ENCODE measurements at places on chromosomes 7 and 10. TPM values are rescaled to one million over a fixed set of nuclear protein-coding genes. Genes with fewer than 3 reads are reported as not detected.
A peak's percentile ranks its signal among the peaks of the same experiment; 100 is the strongest.

OPN1SW gene
- total RNA-seq: not detected

KIAA1217 gene
- 17.2 TPM for total RNA-seq

SPAG6 gene
- total RNA-seq: 0.29 TPM

SCRN1 gene
- total RNA-seq: 109 TPM

NEURL1 gene
- 1.2 TPM for total RNA-seq

FGFBP3 gene
- total RNA-seq: 49.0 TPM

OR2A25 gene
- not detected for total RNA-seq

DNA sequence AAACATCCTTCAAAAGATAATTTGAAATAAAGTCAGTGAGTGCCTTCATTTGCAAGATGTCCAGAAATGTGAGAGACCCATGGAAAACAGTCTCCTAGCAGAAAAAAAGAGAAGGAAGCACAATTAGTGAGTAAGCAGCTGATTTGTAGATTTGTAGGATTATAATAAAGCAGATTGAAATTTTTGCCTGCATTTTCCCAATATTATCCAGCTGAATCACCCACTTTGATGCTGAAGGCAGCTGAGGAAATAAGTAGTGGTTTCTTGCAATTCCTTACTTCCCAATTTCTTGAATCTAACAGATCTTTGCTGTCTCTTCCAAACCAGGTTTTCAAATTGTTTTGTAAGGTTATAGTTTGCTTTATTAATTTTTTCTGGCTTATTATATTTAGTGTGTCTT lies 181.4 kb downstream of the GNAT3 start:
- H3K4me1 ChIP-seq: no peaks in the 10 kb centered on the region
- H3K27ac ChIP-seq: no peak overlapping the region
- DNase-seq: no peak

DNA sequence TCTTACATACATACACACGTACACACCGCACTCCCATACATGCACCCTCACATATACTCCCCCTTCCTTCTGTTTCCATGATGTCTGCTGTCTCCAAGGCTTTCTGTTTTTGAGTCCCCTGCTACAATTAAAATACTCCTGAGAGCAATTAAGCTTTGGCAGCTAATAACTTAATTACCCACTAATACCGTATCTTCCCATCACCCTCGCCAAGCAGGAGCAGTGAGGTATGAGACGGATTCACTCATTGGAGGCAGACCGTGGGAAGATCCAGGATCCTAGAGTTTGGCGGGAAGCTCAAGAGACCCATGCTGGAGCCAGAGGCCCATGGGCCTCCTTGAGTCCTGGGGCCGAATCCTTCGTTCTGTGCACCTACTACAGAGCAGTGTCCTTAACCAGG lies 1.7 kb upstream of the CALN1 start:
- H3K4me1 ChIP-seq: no peaks in the 10 kb centered on the region
- DNase-seq: no peak
- no peaks in the 10 kb centered on the region for H3K27me3 ChIP-seq
- H3K36me3 ChIP-seq: no peaks in the 10 kb centered on the region
- H3K4me3 ChIP-seq: no peak overlapping the region

- H3K4me3 ChIP-seq: no peak overlapping the region
- no peaks in the 10 kb centered on the region for H3K36me3 ChIP-seq
- no peaks in the 10 kb centered on the region for H3K27me3 ChIP-seq
- no peak overlapping the region for H3K27ac ChIP-seq
- no peak for DNase-seq
- no peaks in the 10 kb centered on the region for H3K4me1 ChIP-seq
These were observed 278.3 kb upstream of the SP8 start for GRCh38 chr7:21064698-21065648.

DNA sequence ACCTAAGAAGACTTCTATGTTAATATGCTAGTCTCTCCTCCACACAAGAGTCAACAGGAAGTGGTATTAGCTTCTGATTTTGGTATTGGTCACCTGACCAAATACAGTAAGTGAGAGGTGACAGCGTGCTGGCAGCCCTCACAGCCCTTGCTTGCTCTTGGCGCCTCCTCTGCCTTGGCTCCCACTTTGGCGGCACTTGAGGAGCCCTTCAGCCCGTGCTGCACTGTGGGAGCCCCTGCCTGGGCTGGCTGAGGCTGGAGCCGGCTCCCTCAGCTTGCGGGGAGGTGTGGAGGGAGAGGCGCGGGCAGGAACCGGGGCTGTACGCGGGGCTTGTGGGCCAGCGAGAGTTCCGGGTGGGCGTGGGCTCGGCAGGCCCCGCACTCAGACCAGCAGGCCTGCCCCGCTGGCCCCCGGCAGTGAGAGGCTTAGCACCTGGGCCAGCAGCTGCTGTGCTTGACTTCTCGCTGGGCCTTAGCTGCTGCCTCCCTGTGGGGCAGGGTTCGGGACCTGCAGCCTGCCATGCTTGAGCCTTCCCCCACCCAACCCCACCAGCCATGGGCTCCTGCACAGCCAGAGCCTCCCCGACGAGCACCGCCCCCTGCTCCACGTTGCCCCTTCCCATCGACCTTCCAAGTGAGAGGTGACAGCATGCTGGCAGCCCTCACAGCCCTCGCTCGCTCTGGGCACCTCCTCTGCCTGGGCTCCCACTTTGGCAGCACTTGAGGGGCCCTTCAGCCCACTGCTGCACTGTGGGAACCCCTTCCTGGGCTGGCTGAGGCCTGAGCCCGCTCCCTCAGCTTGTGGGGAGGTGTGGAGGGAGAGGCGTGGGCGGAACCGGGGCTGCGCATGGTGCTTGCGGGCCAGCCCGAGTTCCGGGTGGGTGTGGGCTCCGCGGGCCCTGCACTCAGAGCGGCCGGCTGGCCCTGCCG lies 4.2 kb upstream of the ACSL5 start:
- H3K27me3 ChIP-seq: no peaks in the 10 kb centered on the region
- H3K4me1 ChIP-seq: no peaks in the 10 kb centered on the region
- H3K27ac ChIP-seq: no peak overlapping the region
- DNase-seq: peak; percentile 13
- no peaks in the 10 kb centered on the region for H3K36me3 ChIP-seq

GRCh38 chr10:75353183-75353582 lies 48.4 kb downstream of the ZNF503 start:
- no peaks in the 10 kb centered on the region for H3K27me3 ChIP-seq
- H3K36me3 ChIP-seq: no peaks in the 10 kb centered on the region
- H3K4me3 ChIP-seq: no peak overlapping the region
- no peak overlapping the region for H3K27ac ChIP-seq
- H3K4me1 ChIP-seq: no peaks in the 10 kb centered on the region

DNA sequence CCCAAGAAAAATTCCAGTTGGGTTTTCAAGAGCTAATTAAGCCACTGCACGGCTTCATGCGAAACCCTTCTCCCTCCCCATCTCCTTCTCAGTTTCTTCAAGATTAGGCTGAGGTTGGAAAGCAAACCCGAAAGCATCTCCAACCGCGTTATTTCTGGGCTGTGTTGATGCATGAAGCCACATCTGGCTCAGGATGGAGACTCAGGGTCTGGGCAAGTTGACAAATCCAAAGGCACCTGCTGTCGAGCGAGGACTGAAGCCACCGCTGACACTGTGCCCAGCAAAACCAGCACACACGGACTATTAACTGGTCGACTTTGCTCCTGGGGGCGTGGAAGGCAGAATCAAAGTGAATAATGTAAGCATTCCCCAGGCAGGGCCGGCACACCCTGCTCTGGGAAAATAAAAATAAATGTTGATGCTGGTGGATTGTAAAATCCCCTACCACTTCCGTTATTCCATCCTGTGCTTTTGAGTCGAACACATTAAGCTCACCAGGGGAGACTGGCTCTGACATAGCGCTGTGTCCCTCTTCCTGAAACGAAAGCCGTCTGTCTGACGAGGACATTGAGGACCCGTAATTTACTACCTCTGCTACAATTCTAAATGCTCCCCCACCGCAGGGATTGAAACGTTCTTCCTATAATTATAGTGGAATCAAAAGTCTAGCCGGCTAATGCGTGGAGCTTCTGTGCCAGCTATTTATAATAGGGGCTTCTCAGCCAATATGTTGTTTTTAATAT lies 269.8 kb downstream of the ADARB2 start:
- H3K27ac ChIP-seq: no peak overlapping the region
- no peak overlapping the region for H3K4me3 ChIP-seq
- no peak for DNase-seq
- H3K4me1 ChIP-seq: 0 out of 2 replicates have a peak, but pooled peaks cover 2% of the 10 kb centered on the region
- no peaks in the 10 kb centered on the region for H3K36me3 ChIP-seq

Measured in H9 (cell line).